Astrocyte of the spinal cord (primary cell): ENCODE measurements at places on chromosomes 11 and 22.

DNA sequence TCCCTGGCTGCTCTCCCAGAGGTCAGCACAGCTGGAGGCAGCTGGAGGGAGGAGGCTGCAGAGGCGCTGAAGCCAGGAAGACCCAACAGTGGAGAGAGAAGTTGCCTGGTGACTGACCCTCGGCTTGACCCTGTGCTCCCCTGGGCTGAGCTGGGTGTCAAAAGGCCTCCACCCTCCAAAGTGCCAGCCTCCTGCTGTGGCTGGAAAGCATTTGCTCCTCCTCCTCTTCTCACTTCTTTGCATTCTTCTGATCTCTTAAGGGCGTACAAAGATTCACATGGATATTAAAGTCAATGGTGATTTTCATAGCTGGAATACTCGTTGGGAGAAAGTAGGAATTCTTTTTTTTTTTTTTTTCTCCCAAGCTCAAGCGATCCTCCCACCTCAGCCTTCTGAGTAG lies 91.7 kb downstream of the MED15 start:
- DNase-seq: no peak

DNA sequence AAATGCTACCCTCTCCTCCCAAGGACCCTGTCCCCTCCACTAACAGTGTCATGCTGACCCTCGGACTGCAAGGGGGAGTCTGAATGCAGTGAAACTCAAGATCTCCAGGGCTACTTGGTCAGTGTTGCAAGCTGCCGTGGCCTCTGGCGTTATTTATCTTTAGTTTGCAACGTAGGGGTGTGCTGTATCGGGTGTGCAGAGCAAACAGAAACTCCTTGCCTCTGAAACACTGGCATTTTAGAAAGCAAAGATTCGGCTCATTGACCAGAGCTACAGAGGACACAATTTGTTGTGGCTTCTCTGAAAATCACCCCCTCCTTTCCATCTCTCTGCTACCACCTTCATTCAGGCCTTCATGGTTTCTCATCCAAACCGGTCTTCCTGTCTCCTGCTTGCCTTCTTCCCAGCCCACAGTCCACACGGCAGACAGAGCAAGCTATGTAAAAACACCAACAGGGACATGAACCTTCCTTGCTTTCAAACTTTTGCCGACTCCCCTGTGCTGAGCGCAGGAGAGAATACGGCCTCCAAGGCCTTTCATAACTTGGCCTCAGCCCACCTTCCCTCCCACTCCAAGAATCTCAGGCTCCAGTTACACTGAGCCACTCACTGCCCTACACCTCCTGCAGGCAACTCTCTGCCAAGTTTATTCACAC lies 14.9 kb downstream of the FZD4 start:
- peak; percentile 74 for DNase-seq

- DNase-seq: no peak
These were observed 7.9 kb downstream of the SF3A1 start for GRCh38 chr22:30348809-30349208.

DNA sequence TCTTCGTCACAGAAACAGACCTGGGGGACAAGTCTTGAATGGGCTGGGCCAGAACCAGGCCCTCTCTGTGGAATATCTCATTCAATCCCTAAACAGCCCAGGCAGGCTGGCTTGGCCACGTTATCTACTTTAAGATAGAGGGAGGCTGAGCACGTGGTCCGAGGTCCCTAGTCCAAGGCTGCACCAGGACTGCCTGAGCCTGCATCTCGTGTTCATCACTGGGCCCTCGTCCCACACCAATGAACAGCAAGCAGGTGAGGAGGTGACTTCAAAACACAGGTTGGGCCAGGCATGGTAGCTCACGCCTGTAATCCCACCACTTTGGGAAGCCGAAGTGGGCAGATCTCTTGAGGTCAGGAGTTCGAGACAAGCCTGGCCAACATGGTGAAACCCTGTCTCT lies 20.3 kb upstream of the FGF3 start:
- no peak for DNase-seq

DNA sequence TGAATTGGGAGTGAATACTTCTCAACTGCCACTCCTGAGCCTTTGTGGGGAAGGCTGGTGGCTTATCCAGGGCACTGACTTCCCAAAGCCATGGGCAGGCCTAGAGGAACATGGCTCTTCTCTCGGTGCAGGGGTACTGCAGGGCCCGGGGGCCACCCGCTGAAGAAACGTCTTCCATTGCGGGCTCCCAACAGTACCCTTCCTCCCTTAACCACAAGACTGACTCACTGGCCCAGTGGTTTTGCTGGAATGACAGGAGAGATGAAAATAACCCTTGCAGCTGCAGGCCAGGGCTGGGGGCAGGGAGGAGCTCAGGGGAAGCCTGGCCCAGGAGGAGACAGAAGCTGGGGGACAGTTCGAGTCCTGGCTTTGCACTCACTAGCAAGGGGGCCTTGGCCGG lies 13.5 kb downstream of the TXN2 start:
- DNase-seq: peak; percentile 97

- DNase-seq: no peak
These were observed 3.9 kb downstream of the SPATA19 start for GRCh38 chr11:133841279-133842043.

GRCh38 chr22:46801331-46801811 lies 38.9 kb downstream of the TBC1D22A start:
- no peak for DNase-seq

DNA sequence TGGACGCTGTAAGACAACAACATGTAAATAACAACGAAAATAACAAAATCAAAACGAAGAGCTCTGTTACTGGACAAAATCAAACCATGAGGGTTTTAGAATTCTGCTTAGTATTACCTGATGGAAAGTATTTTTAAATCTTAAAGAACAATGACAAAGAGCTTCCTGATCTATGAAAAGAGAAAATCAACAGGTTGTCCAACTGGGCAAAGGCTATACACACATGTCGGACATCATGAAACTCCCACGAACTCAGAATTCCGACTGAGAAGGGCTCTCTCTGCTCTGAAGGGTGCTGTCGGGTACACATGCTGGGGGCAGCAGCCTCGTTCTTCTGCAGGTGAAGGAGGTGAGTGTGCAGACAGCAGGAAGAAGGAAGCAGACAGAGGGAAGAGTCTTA lies 25.8 kb downstream of the CERK start:
- no peak for DNase-seq

DNA sequence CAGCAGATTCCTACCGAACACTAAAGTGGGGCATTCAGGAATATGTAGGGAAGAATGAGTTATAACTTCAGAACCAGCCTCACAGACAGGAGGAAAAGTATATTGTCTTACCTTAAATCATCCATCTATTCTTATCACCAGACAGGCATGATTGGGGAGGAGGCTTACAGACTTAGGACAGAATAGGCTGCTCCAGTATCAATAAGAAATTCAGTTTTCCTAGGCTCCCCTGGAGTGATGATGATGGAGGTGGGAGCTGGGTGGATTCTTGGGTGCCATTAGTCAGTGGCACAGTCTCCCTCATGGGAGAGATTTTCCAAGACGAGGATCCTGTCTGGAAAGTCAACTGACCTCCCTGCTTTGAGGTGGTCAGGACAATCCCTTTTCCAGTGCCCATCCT lies 225.0 kb downstream of the AASDHPPT start:
- DNase-seq: no peak

DNA sequence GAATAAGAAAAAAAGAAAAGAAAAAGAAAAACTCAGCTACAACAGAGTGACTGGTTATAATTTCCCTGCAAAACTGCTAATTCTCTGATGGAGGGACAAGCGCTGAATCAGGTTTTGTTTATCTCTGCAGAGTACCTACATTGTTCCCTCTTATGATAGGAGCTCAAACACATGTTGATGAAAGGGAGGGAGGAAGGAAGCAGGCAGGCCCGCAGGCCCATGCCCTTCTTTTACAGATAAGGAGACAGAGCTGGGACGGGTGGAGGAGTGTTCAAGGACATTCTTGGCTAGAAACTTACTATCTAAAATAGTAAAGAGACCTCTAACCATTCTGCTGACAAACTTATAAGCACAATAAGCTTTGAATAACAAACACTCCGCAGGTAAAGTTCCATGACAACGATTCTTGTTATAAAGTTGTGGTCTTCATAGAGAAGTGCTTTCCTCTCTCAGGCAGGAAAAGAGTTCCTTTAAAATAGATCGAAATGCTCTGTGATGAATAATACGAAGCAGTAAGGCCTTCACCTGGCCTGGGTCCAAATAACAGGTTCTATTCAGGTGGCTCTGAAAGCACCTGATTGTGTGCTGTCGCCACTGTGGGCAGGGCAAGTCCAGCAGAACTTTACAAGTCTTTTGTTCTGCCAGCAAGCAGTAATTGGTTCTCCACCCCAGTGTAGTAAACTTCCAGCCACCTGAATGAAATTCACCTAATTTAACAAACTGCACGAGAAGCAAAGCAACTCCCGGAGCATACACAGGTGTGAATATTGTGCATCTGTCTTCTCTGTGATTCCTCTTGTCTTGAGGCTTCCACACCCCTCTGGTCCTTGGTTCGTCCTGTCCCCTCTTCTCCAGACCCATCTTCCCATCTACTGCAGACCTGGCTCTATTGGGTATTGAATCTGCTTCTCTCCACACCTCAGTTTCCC lies 15.3 kb upstream of the MICAL2 start:
- DNase-seq: no peak

DNA sequence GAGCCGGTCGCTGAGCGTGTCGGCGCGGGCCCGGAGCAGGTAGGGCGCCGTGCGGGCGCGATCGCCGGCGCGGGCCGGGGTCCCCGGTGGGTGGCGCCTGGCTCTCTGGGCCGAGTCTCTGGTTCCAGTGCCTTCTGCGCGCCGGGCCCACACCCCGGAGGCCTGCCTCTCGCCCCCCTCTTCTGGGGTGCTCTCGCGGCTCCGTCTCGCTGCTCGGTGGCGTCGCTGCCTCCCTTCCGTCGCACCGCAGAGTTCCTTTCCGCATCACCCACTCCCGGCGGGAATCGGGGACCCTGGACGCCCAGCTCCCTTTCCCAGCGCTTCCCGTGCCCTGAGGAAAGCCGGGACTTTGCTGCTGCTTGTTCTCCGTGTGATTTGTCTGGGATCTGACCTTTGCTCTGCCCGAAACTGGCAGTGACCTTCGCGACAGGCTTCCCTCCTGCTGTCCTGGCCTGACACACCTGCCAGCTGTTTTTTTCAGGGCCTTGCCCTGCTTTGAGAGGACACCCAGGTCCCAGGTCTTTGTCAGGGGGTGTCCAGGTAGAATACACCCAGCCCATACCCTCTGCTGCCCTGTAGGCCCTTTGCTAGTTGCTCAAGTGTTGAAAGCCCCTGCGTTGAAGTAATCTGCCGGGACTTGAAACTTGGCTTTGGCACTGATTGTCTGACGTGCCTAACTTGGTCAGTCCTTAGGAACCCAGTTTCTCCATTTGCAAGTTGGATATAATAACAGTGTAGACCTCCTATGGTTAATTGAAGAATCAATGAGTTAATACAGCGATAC lies 711 bp downstream of the FDX1 start:
- peak; percentile 47 for DNase-seq

DNA sequence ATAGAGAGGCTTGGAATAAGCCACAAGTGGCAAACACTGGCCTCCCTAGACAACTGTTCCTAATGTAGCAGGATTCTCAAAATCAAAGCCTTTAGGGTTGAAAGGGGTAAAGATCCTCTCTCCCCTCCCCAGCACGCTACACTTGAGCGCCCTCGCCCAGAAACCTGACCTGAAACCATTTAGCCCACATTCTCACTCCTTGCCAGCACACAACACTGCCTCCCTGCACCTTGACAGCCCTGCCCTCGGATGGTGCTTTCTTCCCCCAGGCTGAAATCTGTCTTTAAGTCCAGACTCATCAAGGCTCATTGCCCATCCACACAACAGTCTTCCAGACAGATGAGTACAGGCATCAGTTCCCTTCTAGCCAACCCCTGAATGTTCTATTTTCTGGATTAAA lies 26.5 kb downstream of the CWC15 start:
- no peak for DNase-seq
